Neural crest cell (in vitro differentiated cells): ENCODE measurements at places on chromosomes 3 and 15.
A peak's percentile ranks its signal among the peaks of the same experiment; 100 is the strongest.

- no peak for DNase-seq
These were observed 349.3 kb upstream of the SOX2 start for GRCh38 chr3:181362378-181362777.

GRCh38 chr15:33720952-33721351, 247.3 kb upstream of the CHRM5 start:
- no peak for DNase-seq

DNA sequence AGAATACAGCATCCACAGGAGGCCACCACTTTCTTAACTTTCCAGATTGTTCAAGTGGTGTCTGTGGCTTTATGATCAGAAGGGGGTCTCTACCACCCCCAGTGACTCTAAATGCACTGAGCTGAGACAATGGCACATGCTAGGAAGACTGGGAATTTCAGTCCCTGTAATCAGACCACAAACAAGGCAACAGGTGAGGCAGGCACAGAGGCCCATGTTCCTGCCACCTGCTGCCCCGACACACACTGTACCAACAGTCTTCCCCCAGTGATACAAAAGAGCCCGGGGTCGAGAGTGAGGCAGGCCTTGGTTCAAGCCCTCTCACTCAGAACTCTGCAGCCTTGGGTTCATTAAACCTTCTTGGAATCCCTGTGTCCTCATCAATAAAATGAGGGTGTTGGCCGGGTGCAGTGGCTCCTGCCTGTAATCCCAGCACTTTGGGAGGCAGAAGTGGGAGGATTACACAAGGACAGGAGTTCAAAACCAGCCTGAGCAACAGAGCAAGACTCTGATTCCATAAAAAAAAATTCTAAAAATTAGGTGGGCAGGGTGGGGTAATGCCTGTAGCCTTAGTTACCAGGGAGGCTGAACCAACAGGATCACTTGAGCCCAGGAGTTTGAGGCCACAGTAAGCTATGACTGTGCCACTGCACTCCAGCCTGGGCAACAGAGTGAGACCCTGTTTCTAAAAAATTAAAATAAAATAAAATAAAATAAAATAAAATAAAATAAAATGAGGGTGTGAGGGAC, 55.8 kb downstream of the ADCY5 start:
- no peak for DNase-seq

DNA sequence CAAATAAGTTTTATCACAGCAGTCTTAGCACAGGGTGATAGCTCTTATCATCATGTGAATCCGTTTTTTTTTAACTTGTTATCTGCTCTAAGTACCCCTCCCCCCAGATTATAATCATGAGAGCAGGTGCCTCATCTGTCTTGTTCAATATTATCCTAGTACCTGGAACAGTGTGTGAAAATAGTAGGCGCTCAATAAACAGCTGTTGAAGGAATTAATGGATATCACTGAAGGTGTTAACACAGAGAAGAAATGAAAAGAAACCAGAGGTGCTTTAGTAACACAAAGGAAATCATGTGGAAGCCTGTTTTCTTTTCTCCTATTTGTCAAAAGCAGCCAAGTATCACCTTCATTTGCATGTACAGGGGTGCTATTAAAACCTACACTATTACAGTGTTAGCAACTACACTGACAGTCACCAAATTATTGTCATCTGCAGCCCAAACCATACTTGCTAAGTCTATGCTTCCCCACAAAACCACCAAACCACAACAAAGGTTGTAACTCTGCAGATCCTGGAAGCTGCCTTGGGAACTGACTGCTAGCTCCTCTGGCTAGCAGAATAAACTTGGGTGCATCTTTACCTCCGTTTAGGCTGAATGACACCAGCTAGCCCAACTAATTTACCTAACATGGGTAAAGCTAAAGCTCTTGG, 2.9 kb downstream of the XPC start:
- no peak for DNase-seq

DNA sequence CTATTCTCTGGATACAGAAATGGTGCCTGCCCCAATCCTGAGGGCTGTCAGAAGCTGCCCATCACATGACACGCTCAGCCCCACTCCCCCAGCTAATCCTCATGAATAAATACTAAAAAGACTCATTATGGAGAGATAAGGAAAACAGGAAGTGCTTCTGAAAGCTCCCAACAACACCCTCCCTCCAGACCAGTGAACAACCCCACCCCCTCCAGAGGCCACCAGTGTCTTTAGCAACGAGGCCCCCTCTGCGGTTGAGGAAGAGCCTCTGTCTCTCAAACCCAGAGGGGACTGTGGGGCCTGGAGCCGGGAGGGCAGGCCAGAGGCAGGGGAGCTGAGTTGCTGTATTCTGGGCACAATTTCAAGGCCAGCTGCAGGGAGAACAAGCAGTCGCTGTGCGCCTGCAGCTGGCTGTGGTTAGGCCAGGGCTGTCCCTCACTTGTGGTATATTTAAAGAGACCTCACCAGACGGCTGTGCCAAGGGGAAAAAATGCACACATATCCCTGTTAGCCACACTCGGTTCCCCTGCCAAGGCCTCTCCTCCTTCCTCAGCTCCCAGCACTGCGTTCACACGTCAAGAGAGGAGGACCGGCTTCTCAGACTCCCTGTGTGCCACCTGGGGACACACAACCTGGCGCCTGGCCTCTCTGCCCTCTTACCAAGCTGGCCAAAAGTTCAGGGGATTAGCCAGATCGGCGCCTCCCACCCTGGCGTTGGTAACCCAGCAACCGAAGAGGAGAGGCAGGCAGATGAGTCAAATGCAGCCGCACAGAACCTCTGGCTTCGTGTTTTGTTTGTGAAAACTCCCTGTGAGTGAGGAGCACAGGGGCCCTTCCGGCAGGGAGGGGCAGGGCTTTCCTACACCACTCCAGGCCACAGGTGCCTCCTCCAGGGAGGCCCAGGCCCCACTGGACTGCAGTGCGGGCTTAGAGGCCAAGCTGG, 101.2 kb upstream of the ETV5 start:
- peak; percentile 36 for DNase-seq

GRCh38 chr3:155886915-155887314, 16.5 kb downstream of the GMPS start:
- DNase-seq: no peak
